RPMI7951 (cell line): ENCODE measurements at places on chromosomes 6 and 20. TPM values are rescaled to one million over a fixed set of nuclear protein-coding genes. Genes with fewer than 3 reads are reported as not detected.

NOX3 gene
- not detected in 2 replicates for total RNA-seq

FAM83C gene
- not detected in 2 replicates for total RNA-seq

COL21A1 gene
- total RNA-seq = 0.39 and 0.48 TPM in 2 replicates

LY6G6C gene
- not detected in 2 replicates for total RNA-seq

ZNF217 gene
- 16.8 and 23.1 TPM in 2 replicates for total RNA-seq

PI3 gene
- total RNA-seq = not detected in 2 replicates

C6orf118 gene
- not detected in 2 replicates for total RNA-seq

AKAP12 gene
- 37.3 and 38.9 TPM in 2 replicates for total RNA-seq

PLG gene
- total RNA-seq = not detected in 2 replicates

TNFRSF21 gene
- 160 and 181 TPM in 2 replicates for total RNA-seq

TGM2 gene
- total RNA-seq = 650 and 793 TPM in 2 replicates

ARMH2 gene
- total RNA-seq = not detected in 2 replicates

SNAP25 gene
- total RNA-seq = 31.3 and 42.7 TPM in 2 replicates

KHDRBS2 gene
- total RNA-seq = not detected in 2 replicates

HLA-DOB gene
- total RNA-seq = 0.10 TPM in 1 of 2 replicates, not detected in the other

GMNN gene
- total RNA-seq = 70.4 and 71.8 TPM in 2 replicates

SLC35D3 gene
- not detected in 2 replicates for total RNA-seq

CCDC170 gene
- total RNA-seq = not detected in 2 replicates

NMBR gene
- total RNA-seq = not detected in 2 replicates

RBBP9 gene
- total RNA-seq = 42.5 and 50.4 TPM in 2 replicates

SRF gene
- 10.7 and 16.7 TPM in 2 replicates for total RNA-seq

RFX6 gene
- total RNA-seq = not detected in 2 replicates

HLA-DMA gene
- 10.1 and 10.9 TPM in 2 replicates for total RNA-seq

RALGAPA2 gene
- total RNA-seq = 7.2 and 9.7 TPM in 2 replicates

F13A1 gene
- not detected in 2 replicates for total RNA-seq

SLC24A3 gene
- total RNA-seq = 9.0 and 9.6 TPM in 2 replicates

CST4 gene
- total RNA-seq = not detected in 2 replicates
